ENCODE measurements at places on chromosomes 1 and 21.

DNA sequence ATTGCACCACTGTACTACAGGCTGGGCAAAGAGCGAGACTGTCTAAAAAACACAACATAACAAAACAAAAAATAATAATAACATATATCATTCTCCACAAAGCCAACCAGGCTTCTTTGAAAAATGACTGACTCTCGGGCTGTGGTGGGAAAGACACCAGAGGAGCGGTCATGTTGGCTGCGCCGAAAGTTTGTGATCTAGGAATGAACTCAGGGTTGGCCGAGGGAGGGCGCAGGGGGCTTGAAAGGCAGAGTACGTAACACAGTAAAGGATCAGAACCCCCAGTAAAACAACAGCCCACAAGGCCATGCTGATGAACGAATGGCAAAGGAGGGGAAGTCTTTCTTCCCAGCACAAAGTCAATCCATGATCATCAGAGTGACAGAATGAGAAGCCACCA lies 4.7 kb downstream of the SLC35E2B start:
- no peak for DNase-seq

DNA sequence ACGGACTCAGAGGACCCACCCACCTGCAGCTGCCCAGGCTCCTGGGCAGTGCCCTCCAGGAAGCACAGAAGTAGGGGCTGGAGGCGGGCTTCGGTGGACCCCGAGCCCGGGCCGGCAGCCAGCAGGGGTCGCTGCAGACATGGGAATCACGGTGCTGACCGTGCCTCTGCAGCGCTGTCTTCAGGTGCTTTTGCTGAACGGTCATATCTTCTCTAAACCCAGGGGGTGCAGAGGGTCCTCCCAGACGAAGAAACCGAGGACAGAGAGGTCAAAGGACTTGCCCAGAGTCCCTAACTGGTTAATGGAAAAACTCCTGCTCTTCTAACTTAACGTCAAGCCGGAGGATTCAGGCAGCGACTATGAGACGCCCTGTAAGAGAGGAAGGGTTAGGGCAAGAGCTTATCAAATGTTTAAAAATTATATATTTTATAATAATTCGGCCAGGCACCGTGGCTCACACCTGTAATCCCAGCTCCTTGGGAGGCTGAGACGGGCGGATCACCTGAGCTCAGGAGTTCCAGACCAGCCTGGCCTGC lies 21.5 kb upstream of the LEFTY2 start:
- DNase-seq = no peak

DNA sequence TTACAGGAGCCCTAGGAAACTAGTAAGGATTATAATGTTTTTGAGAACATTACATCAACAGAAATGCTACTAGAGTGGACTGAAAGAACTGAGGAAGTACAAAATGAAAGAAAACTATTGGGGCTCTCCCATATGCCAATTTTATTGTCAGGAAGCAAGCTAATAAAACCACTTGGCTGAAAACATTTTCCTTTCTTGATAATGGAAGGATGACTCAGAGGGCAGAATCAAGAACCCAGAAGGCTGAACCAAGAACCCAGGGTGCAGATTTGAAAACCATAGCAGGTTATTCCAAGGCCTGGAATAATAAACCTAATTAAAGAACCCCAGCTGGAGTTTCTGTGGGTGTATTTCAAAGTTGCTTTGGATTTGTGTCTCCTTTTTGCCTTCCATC lies 70.7 kb downstream of the RPE65 start:
- DNase-seq = no peak

DNA sequence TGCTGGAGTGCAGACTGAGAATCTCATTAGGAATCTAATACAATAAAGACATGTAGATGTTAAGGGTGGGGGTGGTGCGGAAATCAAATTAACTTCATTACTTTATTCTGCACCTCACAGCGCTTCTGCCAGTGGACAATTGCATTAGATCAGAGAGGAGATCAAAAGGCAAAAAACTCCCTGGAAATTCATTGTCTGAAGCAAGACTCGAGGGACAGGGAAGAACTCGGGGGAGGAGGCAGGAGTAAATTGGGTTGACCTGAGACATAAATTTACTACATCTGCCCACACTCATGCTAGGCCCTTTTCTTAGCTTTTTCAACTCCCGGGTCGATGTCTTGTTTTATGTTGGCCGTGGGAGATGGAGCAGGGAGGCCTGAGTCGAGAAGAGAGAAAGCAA lies 315.4 kb downstream of the SPATA17 start:
- no peak for DNase-seq

- peak; percentile 91 for DNase-seq
Measured at GRCh38 chr1:179881642-179882252, 338 bp upstream of the TOR1AIP1 start.

Data from renal cortex interstitium (tissue), 15 donors.